Thymus (tissue), 14 donors: ENCODE measurements at places on chromosomes 13 and 19.

GRCh38 chr13:90752070-90752469 lies 595.4 kb upstream of the MIR17HG start:
- DNase-seq: no peak

DNA sequence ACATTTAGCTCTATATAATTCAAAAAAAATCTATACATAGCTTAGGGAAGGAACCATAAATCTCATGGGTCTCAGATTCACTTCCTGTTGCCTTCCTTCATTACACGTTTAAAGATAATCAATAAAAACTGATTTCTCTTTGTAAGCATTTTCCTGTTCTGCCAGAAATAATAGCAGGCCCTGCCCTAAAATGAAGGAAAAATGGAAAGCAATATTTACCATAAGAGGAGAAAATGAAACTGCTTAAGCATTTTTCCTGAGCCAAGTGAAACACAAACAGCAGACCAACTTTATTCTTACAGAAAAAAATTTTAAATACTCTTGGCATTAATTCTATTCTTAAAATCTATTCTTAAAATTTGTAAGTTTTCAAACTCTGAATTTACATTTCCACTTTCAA lies 4.0 kb downstream of the LHFPL6 start:
- DNase-seq: no peak

- DNase-seq: no peak
Observed at GRCh38 chr13:58547419-58547818, 915.9 kb downstream of the PCDH17 start.

DNA sequence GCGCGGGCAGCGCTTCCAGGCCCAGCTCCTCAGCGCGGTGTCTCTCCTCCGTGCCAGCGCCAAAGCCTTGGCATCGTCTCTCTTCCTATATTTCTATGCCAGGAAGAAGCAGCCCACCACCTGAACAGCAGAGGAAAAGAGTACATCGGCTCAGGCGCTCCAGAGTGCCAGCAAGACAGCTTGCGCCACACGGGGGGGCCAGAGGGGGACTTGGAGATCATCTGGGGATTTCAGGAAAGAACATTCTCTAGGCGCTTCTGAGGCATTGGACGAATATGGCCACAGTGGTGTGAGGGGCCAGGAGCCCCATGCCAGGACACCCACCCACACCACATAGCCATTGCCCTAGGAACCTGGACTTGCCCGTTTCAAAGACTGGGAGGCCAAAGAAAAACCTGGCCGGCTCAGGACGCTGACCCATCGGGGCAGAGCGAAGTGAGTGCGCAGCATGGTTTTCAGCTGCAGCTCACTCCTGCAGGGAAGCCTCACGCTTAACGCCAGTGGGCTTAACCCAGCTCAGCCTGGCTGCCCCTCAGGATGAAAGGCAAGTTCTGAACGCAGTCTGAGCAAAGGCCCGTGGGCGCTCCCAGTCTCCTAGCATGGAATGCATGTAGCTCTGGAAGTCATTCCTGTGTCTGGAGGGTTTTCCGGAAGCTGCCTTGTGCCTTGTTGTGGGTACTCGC lies 62.1 kb downstream of the GGACT start:
- DNase-seq: no peak

DNA sequence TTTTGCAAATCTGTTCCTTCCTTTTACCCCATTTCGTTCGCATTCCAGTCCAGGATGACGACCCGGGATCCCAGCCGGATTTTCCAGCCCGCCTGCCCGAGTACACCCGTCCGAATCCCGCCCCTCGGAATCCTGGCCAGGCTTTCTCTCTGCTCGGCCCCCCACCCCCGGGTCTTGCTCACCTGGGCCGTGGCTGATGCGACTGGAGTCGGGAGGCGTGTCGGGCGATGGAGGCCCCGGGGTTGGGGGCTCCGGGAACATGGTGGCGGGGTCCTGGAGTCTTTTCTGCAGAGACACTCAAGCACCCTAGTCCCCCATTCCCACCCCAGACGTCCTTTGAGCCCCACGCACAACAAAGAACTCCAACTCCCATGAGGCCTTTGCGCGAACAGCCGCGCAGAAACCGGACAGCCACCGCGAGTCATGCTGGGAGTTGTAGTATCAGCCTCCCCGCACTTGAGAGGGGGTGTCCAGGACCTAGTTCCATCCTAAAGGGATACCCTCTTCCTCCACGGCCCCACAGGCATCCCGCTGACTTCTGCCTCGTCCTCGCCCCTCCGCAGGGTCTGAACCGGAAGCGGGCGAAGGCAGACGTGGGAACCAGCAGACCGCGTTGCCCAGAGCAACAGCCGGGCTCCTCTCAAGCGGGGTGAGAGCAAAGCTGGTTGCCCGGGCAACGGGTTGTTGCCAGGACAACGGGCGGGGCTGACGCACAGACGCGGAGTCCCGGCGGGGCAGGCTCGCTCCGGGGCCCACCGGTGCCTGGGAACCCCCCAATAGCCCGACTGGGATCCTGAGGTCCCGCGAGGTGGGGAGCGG lies 1.1 kb downstream of the SYT5 start:
- peak; percentile 81 for DNase-seq

- DNase-seq: no peak
Observed at GRCh38 chr19:752652-753517, 2.0 kb downstream of the MISP start.

GRCh38 chr13:111111376-111111937 lies 3.7 kb upstream of the ARHGEF7 start:
- no peak for DNase-seq

DNA sequence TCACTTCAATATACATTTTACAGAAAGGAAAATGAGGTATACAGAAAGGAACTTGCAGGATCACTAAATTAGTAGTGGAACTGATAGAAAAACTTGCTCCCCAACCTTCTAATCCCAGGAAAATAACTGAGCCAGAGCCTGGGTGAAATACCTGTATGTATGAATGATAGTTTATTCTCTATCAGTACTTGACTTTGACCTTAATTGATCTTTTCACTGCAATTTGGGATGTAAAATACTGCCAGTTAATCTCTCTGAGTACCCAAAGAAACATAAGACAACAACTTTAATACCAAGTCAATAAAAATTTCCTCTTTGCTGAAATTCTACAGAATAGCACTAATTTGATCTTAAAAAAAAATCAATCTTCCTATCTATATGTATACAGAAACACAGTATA lies 33.3 kb downstream of the KATNAL1 start:
- no peak for DNase-seq

GRCh38 chr13:66809485-66809884 lies 420.7 kb downstream of the PCDH9 start:
- DNase-seq: no peak

- DNase-seq: no peak
Observed at GRCh38 chr13:99922631-99923404, 48.7 kb downstream of the ZIC5 start.

DNA sequence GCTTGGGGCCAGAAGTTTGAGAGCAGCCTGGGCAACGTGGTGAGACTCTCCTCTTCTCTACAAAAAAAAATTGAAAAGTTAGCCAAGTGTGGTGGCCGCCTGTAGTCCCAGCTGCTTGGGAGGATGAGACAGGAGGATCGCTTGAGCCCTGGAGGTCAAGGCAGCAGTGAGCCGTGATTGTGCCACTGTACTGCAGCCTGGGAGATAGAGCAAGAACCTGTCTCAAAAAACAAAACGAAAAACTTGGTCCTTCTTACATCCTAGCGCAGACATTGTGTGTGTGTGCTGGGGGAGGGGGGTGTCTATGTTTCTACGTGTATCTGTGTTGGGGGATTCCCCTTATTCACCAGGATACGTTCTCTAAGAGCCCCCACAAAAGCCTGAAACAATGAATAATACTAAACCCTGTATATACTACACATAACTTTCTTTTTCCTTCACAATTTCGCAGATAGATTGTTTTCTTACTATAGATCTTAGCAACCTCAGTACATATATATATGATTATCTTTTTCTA lies 7.9 kb downstream of the AXL start:
- DNase-seq: no peak

GRCh38 chr19:18126097-18126496 lies 26.9 kb upstream of the PIK3R2 start:
- DNase-seq: no peak
